Esophagus muscularis mucosa (tissue), 4 donors: ENCODE measurements at places on chromosomes 11 and 22.
A peak's percentile ranks its signal among the peaks of the same experiment; 100 is the strongest.

DNA sequence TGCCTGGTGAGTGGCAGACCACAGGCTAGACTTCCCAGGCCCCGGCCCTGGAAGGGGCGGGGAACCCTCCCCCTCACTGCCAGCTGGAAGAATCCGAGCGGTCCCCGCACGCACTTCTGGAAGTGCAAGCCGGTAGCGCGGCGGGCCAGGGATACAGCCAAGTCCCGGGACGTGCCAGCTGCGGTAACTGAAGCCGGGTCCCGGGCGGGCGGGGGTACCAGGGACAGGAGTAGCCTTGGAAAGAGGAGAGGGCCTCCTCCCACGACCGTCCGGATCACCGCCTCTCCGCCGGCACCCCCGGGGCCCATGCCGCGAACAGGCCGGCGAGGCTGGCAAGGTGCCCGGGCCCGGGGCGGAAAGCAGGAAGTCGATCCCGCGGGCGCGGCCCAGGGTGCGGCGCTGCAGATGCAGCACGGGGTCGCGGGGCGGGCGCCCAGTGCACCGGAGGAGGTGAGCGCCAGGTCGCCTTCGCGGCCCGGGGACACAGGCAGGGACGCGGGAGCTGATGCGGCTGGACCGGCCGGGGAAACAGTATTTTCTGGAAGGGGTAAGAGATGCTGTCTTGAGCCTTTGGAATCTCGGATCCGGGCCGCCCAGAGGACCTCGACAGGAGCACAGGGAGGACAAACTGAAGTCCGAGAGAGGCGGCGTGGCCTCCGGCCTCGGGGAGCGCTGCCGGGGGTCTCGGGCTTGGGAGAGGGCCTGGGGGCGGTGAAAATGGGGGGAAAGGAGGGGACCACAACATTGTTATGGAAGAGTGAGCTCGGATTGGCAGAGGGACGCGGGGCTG, 783 bp upstream of the SLC35C1 start:
- H3K4me1 ChIP-seq: peaks cover 45% of the 10 kb centered on the region
- no peaks in the 10 kb centered on the region for H3K27me3 ChIP-seq
- DNase-seq: no peak
- H3K27ac ChIP-seq: peak overlapping the region; percentile 92
- peaks cover 16% of the 10 kb centered on the region for H3K36me3 ChIP-seq

- no peaks in the 10 kb centered on the region for H3K27me3 ChIP-seq
- no peak overlapping the region for H3K27ac ChIP-seq
- no peak for DNase-seq
- H3K36me3 ChIP-seq: no peaks in the 10 kb centered on the region
Observed at GRCh38 chr11:133271206-133271605, 261.1 kb downstream of the OPCML start.

GRCh38 chr11:17347676-17348075, 3.9 kb upstream of the NCR3LG1 start:
- H3K27ac ChIP-seq: no peak overlapping the region
- H3K4me3 ChIP-seq: no peak overlapping the region
- no peak for DNase-seq
- H3K27me3 ChIP-seq: no peaks in the 10 kb centered on the region
- H3K4me1 ChIP-seq: peaks cover 16% of the 10 kb centered on the region
- H3K36me3 ChIP-seq: no peaks in the 10 kb centered on the region

DNA sequence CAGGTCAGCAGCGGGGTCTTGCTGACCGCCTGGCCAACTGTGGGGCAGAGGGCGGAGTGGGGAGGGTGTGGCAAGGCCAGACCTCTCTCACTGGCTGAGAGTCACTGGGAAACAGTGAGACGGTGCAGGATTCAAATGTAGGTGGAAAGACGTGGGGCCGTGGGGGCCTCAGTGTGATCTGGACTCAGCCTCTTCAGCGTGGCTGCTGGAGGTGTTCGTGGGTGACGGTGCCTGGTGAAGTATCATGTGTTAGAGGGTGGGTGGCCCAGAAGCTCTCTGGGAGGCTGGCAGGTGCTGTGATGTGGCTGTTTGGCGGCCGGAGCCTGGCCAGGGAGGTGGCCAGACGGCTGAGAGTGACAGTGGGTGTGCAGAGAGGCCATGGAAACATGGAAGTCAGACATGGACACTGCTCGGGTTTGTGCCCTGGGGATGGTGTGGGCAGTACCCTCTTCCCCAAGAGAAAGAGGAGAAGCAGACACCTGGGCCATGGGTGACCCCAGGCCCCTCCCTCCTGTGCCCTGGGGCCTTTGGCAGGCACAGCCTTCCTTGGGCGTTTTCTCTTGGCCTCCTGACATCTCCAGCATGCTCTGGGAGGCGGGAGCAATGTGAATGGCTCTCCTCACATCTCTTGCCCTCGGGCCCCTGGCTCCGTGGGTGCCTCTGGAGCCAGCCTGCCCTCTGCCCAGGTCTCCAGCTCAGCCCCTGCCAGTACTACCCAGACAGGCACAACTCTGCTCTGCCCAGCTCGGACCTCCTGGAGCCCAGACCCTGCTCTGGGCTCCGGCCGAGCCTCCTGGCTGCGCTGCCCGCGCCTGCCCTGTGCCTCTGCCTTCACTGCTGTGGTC, 10.1 kb upstream of the ACR start:
- no peak overlapping the region for H3K27ac ChIP-seq
- peaks cover 82% of the 10 kb centered on the region for H3K36me3 ChIP-seq
- H3K4me1 ChIP-seq: peaks cover 26% of the 10 kb centered on the region
- no peak overlapping the region for H3K4me3 ChIP-seq
- no peak for DNase-seq

GRCh38 chr11:35619116-35619854, 1.0 kb downstream of the FJX1 start:
- no peaks in the 10 kb centered on the region for H3K27me3 ChIP-seq
- no peak for DNase-seq
- peak overlapping the region; percentile 58 for H3K4me3 ChIP-seq
- H3K4me1 ChIP-seq: peaks cover 23% of the 10 kb centered on the region
- peak overlapping the region; percentile 74 for H3K27ac ChIP-seq

GRCh38 chr22:46681010-46681409, 57.0 kb downstream of the CERK start:
- H3K36me3 ChIP-seq: peaks cover 27% of the 10 kb centered on the region
- peaks cover 15% of the 10 kb centered on the region for H3K4me1 ChIP-seq
- no peak overlapping the region for H3K27ac ChIP-seq

DNA sequence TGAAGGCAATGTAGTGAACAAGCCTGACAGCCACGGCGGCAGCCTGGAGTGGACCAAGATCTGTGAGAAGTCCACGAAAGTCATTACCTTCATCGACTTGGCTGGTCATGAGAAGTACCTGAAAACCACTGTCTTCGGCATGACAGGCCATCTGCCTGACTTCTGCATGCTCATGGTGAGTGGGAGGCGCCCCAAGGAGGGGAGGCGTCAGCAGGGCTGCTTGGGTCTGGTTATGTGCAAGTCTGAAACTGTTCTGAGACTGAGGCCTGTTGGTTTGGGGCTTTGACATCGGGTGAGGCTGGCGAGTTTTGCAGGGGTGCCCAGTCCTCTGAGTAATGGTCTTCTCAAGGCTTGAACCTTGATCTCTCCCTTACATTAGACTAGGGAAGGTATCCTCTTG, 11.1 kb downstream of the GTPBP1 start:
- peaks cover 58% of the 10 kb centered on the region for H3K36me3 ChIP-seq
- H3K4me3 ChIP-seq: no peak overlapping the region
- peaks cover 47% of the 10 kb centered on the region for H3K4me1 ChIP-seq
- no peak overlapping the region for H3K27ac ChIP-seq
- DNase-seq: no peak

- H3K27ac ChIP-seq: peak overlapping the region; percentile 7
- H3K4me1 ChIP-seq: peaks cover 61% of the 10 kb centered on the region
- no peak overlapping the region for H3K4me3 ChIP-seq
- DNase-seq: no peak
Observed at GRCh38 chr11:33268945-33269540, 11.9 kb downstream of the HIPK3 start.

DNA sequence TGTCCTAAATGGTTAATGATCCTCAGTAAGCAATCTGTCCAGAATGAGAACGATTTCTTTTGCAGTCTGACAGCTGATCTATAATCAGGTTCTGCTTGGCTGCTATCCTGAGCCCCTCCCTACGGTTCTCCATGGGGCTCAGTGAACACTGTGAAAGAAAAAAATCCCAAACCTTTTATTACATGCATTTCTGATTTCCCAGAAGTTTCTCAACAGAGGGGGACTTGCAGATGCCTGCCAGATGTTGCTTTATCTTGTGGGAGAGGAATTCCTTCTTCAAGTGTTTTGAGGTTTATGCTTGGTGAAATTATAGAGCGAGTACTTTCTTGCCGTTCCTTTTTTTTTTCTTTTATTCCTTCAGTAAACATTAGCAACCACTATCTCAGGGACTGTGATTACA, 531.9 kb upstream of the ISX start:
- no peaks in the 10 kb centered on the region for H3K4me1 ChIP-seq
- H3K36me3 ChIP-seq: no peaks in the 10 kb centered on the region
- no peak overlapping the region for H3K4me3 ChIP-seq
- H3K27ac ChIP-seq: no peak overlapping the region

DNA sequence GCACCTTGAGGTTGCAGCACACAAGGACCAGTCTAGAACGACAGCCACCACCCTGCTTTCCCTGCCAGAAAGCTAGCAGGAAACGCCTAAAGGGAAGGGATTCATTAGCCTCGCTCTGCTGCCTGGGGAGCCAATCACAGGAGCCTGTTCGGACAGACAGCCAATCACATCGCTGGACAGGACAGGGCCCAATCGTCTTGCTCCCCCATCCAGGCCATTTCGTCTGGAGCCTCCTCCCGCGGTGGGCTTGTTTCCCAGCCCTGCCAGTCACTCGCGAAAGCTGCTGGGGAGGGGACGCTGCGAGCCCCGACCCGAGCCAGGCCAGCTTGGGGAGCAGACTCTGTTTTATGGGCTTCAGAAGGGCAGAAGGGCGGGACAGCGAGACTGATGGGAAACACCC, 79.8 kb upstream of the NCAM1 start:
- no peaks in the 10 kb centered on the region for H3K36me3 ChIP-seq
- H3K27me3 ChIP-seq: no peaks in the 10 kb centered on the region
- H3K4me3 ChIP-seq: peak overlapping the region; percentile 35
- DNase-seq: no peak
- H3K27ac ChIP-seq: no peak overlapping the region

DNA sequence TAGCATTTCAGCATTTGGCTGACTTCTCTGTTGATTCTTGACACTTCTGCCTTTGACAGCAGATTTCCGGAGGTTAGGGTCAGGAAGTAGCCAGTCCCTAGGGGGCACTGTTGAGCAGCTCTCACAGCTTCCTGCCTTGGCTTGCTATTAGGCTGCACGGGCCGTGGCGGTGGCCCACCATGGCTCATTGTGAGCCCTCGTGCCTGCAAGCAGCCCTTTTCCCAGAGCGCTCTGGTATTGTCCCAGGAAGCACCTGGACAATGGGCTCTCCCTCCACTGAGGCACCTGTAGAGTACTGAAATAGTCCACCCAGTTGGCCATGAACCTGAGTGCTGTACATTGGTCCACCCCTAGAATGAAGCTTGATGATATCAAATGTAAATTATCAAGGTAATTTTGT, 100.2 kb upstream of the GAL start:
- no peaks in the 10 kb centered on the region for H3K27me3 ChIP-seq
- H3K27ac ChIP-seq: no peak overlapping the region
- no peak overlapping the region for H3K4me3 ChIP-seq

DNA sequence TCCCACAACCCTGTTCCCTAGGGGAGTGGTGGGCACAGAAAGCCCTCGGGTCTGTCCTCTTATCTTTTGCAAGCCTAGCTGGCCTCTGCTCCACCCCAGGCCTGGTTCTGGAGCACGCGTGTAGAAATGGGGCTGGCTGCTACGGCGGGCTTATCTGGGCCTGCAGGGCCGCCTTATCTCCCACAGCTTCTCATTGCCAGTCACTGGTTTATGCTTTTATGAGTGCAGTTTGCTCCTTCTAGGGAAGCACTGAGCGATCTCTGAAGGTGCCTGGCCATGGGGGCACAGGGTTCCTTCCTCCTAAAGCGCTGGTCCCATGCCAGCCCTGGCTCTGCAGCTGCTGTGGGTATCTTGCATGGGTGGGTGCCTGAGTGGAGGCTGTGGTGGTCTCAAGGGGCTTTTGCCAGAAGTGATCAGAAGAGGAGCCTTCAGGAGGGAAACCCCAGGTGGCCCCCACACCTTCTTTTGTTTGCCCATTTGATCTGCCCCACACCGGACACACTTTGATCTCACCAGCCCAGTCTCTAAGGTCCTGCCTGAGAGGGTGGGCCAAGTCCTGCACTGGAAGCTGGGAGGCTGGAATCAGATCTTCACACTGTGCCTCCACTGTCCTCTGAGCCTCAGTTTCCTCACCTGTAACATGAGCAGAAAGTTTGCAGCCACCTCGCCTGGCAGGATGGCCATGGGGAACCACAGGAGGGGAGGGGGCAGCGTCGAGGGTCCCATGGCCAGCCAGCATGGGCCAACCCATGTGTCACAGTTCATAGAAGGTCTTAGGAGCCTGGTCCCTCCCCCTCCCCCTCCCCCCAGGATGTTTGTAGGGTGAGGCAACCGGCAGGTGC, 86.6 kb upstream of the FGF3 start:
- H3K4me3 ChIP-seq: no peak overlapping the region
- no peaks in the 10 kb centered on the region for H3K27me3 ChIP-seq
- no peaks in the 10 kb centered on the region for H3K36me3 ChIP-seq
- DNase-seq: no peak
- H3K27ac ChIP-seq: no peak overlapping the region

DNA sequence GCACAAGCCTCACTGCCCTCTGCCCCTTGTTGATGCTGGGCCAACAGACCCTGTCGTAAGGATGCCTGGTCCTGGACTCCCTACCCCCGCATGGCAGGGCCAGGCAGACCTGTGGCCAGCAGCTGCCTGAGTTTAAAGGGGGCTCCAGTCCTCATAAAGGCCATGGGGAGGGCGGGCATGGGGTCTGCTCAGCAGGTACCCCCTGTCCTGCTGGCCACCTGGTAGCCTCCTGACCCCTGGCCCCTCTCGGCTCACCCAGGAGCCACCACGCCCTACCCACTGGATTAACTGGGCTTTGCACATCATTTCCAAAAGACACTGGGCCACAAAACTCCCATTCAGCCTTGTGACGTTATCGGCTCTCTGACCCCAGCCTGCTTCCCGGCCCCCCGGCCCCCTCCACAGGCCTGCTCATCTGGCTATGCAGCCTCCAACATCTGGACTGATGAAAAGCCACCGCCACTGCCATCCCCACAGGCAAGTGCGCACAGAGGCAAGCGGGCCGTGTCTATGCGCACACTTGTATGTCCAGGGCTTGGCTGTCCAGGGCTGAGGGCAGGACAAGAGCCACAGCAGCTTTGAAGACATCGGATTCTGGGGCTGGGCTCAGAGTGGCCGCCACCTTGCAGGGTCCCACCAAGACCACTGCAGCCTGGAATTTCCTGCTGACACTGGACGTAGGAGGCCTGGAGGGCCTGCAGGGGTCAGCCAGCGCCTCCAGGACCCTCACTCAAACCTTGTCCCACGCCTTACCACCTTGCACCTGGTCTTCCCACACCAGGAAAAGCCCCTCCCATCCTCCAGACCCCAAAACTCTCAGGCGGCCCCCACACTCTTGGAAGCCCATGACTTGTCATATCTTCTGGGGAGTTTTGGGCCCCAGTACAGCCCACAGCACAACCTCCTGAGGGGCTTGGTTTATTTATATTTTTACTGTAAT, 48.7 kb downstream of the IGF2 start:
- H3K4me1 ChIP-seq: peaks cover 8% of the 10 kb centered on the region
- no peaks in the 10 kb centered on the region for H3K27me3 ChIP-seq
- DNase-seq: no peak
- no peak overlapping the region for H3K4me3 ChIP-seq
- H3K36me3 ChIP-seq: no peaks in the 10 kb centered on the region

GRCh38 chr11:60985501-60985900, 14.0 kb downstream of the CD6 start:
- H3K27me3 ChIP-seq: no peaks in the 10 kb centered on the region
- no peaks in the 10 kb centered on the region for H3K4me1 ChIP-seq
- no peak overlapping the region for H3K4me3 ChIP-seq
- no peak overlapping the region for H3K27ac ChIP-seq

GRCh38 chr22:42977569-42977968, 37.4 kb downstream of the PACSIN2 start:
- H3K4me1 ChIP-seq: peaks cover 61% of the 10 kb centered on the region
- no peaks in the 10 kb centered on the region for H3K27me3 ChIP-seq
- H3K4me3 ChIP-seq: no peak overlapping the region
